ENCODE measurements at places on chromosomes 13 and 19.

DNA sequence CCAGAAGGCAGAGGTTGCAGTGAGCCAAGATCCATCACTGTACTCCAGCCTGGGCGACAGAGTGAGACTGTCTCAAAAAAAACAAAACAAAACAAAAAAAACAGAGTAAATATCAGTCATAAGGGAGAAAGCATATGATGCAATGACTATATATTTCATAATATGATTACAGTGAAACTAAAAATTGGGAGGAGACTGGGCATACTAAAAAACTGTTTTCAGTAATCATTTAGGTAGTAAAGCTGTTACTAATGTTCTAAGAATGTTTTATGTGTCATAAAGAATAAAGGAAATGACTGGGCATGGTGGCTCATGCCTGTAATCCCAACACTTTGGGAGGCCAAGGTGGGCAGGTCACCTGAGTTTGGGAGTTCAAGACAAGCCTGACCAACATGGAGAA is 15.9 kb downstream of the ZNF573 start:
- DNase-seq: no peak

DNA sequence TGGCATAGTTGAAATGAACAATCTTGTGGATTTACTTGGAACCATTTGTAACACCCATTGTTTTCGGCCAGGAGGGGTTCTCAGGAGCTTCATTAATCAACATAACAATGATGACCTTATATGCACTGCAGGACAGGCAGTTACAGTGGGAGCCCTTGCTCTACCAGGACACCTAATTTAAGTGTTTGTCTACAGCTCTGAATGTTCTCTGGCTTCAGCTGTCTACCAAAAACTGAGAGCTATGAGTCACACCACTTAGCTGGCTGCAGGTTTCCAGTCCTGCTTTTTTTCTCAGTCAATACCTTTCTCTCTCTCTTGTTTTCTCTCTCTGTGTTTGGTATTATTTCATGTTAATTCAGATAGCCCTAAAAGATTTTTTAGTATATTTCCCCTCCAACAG is 105.4 kb upstream of the MBNL2 start:
- DNase-seq: no peak

GRCh38 chr19:10808937-10809649 is 26.9 kb downstream of the TMED1 start:
- DNase-seq: peak; percentile 38

- DNase-seq: no peak
Measured at GRCh38 chr19:32020538-32020937, 324.9 kb upstream of the ZNF507 start.

- DNase-seq: no peak
Measured at GRCh38 chr13:34464011-34464410, 478.1 kb upstream of the NBEA start.

DNA sequence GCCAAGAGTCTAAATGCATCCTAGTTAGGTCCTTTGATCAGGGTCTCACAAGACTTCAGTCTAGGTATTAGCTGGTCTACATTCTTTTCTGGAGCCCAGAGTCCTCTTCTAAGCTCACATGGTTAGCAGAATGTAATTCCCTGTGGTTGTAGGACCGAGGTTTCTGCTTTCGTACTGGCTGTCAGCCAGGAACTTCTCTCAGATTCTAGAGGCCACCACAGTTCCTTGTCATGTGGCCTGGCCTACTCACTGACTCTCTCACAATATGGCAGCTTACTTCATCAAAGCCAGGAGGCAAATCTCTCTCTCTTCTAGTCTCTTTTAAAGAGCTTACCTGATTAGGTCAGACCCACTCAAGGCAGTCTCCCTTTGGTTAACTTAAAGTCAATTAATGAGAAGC is 82.9 kb downstream of the POU4F1 start:
- DNase-seq: no peak

All from activated T-helper 1 cell treated with anti-CD3 and anti-CD28 coated beads, Interleukin-12 subunit alpha, Interleukin-12 subunit beta, Interleukin-2, Interleukin-4 antibody, amounts not matched to agents 30 ng/mL and 10 ng/mL and 1 ng/mL, durations not matched to agents 14 hours and 24 hours and 36 hours (primary cell).